Glutamatergic neuron (in vitro differentiated cells): ENCODE measurements at places on chromosomes 3 and 15. TPM values are rescaled to one million over a fixed set of nuclear protein-coding genes. Genes with fewer than 3 reads are reported as not detected.

The ZCWPW2 gene
- 0.49 TPM for total RNA-seq

DNA sequence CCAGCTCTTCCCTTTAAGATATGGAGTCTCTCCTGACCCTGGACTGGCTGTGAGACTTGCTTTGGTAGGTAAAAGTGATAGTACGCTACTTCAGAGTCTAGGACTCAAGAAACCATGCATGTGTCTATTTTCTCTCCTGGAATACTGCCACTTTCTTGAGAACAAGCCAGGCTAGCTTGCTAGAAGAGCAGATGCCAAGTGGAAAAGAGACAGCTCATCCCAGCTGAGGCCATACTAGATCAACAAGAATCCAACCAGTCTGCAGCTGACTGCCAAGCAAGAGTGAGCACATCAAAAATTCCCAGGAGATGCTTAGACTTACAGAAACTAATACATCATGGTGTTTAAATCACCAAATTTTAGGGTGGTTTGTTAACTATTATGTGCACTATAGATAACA lies 208.3 kb upstream of the RBMS3 start:
- no peak for DNase-seq

- no peak for DNase-seq
Measured at GRCh38 chr15:41987246-41987924, 15.0 kb upstream of the EHD4 start.

The GABRR3 gene
- total RNA-seq = not detected

The TOP2B gene
- total RNA-seq = 250 TPM

DNA sequence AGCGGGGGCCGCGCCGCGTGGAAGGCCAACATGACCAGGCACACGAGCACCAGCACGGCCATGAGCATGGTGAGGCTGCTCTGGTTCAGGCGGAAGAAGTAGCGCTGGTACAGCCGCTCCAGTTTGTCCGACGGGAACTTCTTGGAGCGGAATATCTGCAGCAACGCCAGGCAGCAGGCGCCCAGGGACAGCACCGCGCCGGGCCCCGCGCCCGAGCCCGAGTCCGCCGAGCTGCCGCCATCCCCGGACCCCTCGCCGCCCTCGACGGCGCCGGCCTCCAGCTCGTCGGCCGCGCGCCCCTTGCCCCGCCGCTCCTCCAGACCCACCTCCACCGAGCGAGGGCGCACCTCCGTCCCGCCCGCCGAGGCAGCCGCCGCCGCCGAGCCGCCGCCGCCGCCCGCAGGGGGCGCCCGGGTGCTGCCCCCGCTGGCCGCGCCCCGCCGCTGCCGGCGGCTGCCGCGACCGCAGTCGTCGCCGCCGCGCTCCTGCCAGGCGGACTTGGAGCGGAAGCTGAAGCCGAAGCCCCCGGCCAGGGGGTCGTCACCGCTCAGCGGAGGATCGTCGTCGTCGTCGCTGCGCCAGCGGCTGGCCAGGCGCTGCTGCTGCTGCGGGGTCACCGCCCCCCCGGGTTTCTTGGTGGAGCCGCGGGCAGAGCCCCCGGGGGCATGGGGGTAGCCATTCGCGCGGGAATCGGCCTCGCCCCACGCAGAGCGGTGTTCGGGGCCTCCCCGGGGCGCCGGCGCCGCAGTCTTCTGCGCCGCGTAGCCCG lies 957 bp downstream of the ADCY5 start:
- peak; percentile 63 for DNase-seq

- no peak for DNase-seq
Measured at GRCh38 chr15:57198131-57198530, 178.2 kb upstream of the CGNL1 start.

- DNase-seq = no peak
Measured at GRCh38 chr15:95853350-95853749, 477.1 kb upstream of the NR2F2 start.

DNA sequence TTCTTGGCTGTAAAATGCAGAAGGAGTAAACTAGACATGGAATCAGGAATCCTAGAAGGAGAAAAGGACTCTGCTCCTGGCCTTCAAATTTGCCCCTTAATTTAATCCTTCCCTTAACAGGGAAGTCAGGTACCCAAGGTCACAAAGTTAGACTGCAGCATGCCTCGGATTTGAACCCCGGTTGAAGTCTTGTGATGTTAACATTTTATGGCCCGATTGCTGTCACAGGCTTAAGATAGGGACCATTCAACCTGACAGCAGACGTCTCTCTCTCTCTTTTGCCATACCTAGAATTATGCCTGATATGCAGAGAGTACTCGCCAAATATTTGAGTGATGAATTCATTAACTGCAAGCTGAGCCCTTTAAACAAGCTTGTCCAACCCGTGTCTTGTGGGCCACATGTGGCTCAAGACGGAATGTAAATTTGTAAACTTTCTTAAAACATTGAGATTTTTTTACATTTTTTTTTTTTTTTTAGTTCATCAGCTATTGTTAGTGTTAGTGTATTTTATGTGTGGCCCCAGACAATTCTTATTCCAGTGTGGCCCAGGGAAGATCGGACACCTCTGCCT lies 217.2 kb downstream of the THSD4 start:
- no peak for DNase-seq

DNA sequence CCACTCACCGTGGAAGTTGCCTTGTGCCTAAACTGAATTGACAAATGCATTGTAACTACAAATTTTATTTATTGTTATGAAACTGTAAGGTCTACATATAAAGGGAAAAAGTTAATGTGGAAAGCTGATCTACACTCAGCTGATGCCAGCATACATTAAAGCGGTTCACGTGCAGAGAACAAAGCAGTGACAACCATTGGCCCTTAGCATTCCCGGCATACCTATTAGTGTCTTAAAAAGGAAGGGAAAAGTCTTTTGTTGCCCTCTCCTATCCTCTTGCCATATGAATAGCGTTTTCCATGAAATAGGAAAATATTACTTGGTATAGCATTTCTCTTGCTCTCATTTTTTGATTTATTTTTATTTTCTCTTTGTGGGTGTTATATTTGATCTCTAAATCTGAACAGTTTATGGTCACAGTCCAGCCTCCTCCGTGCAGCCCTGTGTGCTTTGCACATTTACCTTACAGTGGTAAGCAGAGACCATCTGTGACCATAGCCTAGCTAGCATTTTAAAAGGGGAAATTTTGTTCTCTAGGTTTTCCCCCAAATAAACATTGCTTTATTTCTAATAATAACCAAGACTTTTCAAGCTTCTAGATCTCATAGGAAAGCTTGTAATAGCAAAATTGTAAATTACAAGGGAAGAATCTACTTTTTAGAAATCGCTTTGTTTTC lies 89.7 kb upstream of the CGNL1 start:
- DNase-seq = no peak

DNA sequence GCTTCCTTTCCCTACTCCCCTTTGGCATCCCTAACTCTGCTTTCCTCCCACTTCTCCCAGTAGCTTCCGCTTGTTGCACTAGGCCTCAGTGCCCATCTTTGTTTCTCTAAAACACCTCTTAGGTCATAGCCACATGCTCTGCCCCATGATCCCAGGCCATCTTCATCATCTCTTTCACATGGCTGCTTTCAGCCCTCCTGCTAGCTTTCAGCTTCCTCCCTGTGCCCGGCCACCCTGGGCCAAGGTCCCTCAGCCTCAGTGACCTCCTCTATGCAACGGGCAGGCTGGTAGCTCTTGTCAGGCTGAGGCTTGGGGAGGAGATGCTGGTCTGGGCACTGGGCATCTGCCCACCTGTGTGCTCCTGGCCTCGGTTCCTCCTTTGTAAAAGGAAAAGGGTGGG lies 2.3 kb downstream of the PLEKHO2 start:
- DNase-seq = no peak

- DNase-seq = no peak
Measured at GRCh38 chr3:176219970-176220369, 977.3 kb downstream of the TBL1XR1 start.

GRCh38 chr3:165507576-165507975 lies 311.4 kb upstream of the SLITRK3 start:
- DNase-seq = no peak

GRCh38 chr15:99336794-99337193 lies 85.5 kb downstream of the LRRC28 start:
- DNase-seq = no peak

DNA sequence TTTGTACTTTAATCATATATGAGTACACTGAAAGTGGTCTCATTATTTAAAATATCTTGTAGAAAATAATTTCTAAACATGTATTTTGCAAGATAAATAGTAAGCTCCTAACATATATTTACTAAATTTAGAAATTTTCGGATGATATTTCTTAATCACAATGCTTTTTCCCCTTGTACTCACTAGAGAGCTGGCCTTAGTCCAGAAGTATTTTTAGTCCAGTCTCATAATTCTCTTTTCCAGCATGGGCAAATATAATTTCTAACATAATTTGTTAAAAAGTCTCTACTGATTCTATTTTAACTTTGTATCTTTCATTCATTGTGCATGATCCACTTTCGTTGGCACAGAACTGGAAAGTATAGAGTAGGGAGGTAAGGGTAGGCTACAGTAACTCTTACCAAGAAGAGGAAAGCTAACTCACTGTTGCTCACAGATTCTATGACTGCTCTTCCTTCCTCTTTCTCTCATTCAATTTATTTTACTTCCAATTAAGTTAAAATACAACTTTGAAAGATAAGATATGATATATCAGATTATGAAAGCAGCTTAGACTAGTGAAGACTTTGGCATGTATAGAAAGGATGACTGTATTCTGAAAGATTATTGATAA lies 39.3 kb downstream of the FGF7 start:
- no peak for DNase-seq

GRCh38 chr15:81313686-81314085 lies 10.3 kb downstream of the STARD5 start:
- DNase-seq = no peak

DNA sequence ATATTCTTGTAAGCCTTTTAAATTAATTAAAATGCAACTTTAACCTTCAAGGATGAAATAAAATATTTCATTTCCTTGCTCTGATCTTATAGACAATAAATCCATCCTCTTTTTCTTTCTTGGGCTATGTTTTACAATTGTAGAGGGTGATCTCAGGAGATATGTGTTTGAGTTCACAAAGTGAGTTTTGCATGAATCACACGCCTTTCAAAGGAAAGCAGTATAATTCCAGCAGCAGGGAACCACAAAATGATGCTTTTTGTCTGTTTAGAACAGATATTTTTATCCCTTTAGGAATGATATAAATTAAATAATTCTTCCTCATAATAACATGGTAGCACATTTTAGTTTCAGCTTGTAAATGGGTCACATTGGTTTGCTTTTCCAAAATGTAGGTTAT lies 191.2 kb downstream of the SEMA6D start:
- DNase-seq = no peak

GRCh38 chr3:13463618-13464400 lies 16.3 kb upstream of the HDAC11 start:
- no peak for DNase-seq

- no peak for DNase-seq
Measured at GRCh38 chr3:52039846-52040245, 16.5 kb downstream of the DUSP7 start.

The CYP1A2 gene
- not detected for total RNA-seq

- no peak for DNase-seq
Measured at GRCh38 chr15:39200586-39200985, 380.3 kb upstream of the THBS1 start.

- DNase-seq = no peak
Measured at GRCh38 chr15:100941536-100941935, 22.4 kb downstream of the LRRK1 start.

- DNase-seq = no peak
Measured at GRCh38 chr3:193902607-193903511, 233.1 kb upstream of the HES1 start.

- no peak for DNase-seq
Measured at GRCh38 chr3:157091083-157091833, 68.7 kb downstream of the CCNL1 start.

DNA sequence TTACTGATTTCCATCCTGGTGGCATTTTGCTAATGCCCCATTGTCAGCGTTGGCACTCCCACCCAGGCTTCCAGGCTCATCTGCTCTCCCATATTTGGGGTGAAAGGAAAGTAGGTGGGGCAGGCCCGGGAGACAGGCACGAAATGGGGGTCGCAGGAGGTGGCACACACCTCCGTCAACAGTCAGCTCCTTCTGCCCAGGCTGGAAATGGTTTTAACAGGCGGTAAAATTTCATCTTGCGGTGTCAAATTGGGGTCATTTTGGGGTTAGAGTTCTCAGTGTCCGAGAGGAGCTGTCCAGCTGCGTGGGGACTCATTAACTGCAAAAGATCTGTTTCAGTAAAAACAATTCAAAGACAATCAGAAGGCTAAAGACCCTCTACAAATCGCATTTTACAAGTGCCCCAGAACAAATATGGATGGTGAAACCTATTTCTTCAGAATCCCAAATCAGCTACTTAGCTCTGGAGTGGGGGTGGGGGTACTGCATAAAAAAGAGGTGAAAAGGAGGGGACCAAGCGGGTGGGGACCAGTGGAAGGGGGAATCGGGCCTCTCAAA lies 4.2 kb upstream of the MEIS2 start:
- no peak for DNase-seq

The TEX9 gene
- 6.1 TPM for total RNA-seq

GRCh38 chr3:156300929-156301840 lies 180.8 kb downstream of the KCNAB1 start:
- no peak for DNase-seq

DNA sequence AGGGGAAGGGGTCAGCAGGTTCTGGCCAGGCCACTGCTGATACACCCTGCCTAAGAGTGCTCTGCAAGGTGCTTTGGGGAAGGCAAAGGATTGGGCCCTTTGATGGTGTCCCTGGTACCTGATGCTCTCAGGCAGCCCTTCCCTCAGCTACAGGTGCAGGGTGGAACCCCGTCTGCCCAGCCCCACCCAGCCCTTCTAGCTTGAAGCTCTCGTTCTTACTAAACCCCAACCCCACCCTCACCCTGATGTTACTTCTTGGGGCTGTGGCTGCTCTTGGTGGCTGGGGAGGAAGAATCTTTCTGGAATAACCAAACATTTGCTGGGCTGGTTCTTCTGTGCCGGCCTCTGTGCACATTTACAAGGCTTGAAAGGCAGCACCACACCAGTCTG lies 6.4 kb downstream of the GNAI2 start:
- no peak for DNase-seq

DNA sequence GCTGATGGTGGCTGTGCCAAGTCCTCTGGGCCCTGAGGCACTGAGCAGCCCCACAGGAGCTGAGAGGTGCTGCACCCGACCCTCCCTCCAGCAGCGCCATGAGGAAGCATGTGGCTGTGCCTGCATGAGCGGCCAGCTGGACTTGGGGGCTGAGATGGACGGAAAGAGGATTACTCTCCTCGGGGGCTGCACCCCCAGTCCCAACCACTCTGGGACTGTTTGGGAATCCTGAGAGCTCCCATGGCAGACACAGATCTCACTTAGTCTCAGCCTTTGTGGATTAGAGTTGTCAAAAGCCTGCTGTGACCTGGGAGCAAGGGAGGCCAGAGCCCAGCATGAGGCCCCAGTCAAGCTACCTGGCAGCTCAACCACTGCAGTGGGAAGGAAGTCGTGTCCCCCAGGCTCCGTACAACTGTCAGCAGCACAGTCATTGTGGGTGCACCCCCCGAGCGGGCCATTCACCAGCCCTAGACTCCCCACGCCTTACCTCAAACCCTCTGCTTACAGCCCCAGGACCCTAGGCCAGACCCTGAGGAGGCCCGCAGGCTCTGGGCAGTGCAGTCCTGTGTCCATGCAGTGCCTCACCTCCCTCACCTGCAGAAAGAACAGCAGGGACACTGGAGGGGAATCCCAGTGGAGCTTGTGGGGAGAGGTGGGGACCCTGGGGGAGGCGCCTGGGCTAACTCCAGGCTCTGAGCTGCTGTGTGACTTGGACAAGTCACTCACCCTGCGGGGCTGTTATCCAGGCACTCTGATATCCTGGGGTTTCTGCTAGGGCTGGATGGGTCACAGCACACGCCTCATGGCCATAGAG lies 17.1 kb downstream of the PRR23E start:
- DNase-seq = no peak
